Cardiac muscle cell (in vitro differentiated cells and primary cell): ENCODE measurements at places on chromosomes 11 and 22.

- peak; percentile 66 for DNase-seq
Measured at GRCh38 chr22:27885977-27886842, 32.8 kb downstream of the PITPNB start.

DNA sequence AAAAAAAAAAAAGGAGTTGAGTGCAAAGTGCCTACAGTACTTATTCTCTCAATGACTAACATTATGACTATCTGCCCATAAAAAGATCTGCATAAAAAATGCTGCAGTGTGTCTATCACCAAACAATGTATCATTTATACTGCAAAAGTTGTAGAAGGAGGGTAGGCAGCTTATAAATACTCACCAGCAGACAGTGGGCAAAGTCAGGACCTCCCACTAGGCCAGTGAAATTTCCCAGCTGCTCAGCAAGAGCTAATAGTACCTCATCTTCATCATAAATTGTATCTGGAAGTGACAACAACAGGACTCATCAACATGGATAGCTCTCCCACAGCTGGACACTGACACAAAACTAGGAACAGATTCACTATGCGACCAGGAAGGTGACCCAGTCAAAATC is 1.6 kb downstream of the PPP2R1B start:
- no peak for DNase-seq

GRCh38 chr22:29183971-29184848 is 21.5 kb upstream of the EMID1 start:
- no peak for DNase-seq

GRCh38 chr11:111715142-111715816 is 50.9 kb downstream of the PPP2R1B start:
- no peak for DNase-seq
